GM23338 (cell line): ENCODE measurements at places on chromosomes 3 and 15.

- peak; percentile 70 for DNase-seq
Observed at GRCh38 chr15:78914027-78914764, 30.6 kb downstream of the CTSH start.

DNA sequence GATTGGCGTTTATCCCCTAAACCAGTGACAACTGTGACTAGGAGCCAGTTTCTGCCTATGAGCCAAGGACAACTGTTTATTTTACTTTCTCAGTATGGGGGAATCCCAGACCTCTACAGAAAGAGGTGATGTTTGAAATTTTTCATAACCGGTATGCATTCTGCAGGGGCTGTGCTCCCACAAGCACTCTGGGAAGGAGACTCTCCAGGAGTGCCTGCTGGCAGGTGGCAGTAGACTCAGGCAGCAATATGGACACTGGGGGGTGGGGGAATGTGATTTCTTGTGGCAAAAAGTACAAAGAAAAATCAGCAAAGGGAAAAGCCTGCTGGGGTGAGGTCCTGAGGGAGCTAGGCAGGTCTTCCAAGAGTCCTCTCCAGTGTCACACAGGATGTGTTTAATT, 5.9 kb downstream of the TGM4 start:
- no peak for DNase-seq

DNA sequence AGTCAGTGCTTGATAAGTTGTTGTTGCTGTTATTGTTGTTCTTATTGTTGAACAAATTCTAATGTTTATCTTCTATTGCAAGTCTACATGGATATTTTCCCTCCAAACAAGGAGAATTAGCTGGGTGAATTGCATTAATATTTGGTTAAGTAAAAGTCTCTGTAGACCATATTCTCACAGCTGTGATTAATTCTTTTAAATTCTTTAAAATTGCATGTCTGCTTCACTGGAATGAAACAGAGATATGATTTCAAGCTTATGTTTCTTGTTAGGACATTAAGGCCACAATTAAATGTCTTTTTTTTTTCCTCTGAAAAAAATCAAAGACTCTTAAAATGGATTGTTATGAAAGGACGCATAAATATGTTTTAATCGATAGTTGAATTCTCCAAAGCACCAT, 153.4 kb downstream of the EBLN2 start:
- no peak for DNase-seq

- no peak for DNase-seq
Observed at GRCh38 chr15:70440416-70441138, 322.8 kb downstream of the UACA start.
